ENCODE measurements at places on chromosomes 13 and 19.

- DNase-seq, result peak; percentile 30
Measured at GRCh38 chr19:5480427-5480836, 25.2 kb downstream of the ZNRF4 start.

DNA sequence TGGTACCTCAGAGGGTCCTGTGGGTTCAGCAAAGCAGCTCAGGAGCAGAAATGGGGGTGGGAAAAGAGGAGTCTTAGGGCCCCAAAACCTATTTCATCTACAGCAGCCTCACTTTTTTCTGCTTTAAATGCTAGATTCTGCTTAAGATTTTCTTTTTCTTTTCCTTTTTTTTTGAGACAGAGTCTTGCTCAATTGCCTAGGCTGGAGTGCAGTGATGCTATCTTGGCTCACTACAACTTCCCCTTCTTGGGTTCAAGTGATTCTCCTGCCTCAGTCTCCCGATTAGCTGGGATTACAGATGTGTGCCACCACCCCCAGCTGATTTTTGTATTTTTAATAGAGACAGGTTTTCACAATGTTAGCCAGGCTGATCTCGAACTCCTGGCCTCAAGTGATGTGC lies 30.7 kb upstream of the WDFY2 start:
- DNase-seq, result no peak

- no peak for DNase-seq
Measured at GRCh38 chr19:31397308-31397707, 48.1 kb upstream of the TSHZ3 start.

DNA sequence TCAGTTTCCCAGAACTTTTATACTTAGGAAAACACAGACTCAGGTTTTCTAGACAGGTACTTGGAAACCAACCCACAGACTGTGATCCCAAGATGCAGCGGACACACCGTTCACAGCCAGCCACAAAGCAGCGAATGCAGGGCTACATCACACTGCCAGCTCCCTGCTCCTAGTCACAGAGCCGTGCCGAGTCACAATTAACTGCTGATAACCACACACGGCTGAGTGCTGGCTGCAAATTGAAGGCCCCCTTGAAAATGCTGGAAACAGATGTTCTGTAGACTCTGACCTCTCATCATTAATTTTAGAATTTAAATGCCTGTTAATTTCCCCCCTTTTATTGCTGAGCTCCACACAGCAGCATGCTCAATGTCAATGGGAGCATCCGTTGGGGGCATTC lies 78.6 kb upstream of the SIAH3 start:
- DNase-seq, result no peak

DNA sequence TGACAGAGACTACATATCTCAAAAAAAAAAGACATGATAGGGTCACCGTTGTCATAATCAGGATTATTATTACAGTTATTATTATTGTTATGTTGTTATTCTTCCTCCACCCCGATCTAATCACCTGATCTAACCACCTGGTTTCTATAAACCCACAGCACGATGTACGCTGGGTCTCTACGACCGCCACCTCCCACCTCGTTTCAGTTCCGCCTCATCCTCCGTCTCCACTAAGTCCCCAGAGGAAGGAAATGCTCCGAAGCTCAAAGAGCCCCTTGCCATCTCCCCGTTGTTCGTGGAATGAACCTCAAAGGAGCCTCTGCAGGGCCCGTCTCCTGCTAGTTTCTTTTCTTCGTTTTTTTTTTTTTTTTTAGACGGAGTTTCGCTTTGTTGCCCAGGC lies 15.9 kb upstream of the MEIS3 start:
- no peak for DNase-seq

DNA sequence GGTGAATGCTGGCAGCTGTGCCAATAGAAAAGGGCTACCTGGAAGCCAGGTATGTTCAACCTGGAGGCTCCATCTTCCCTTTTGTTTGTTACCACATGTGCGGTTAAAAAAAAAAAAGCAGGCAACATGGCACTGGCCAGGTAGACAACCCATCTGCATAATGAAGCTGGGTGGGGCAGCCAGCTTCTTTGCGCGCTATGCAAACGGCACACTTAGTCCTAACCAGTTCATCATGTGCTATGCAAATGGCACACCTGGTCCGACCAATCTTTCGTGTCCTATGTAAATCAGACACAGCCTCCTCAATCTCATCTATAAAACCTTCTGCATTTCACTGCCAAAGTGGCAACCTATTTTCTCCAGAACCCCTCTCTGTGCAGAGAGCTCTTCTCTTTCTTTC lies 11.3 kb upstream of the IGSF23 start:
- no peak for DNase-seq

GRCh38 chr19:29815231-29815630 lies 3.4 kb downstream of the CCNE1 start:
- DNase-seq, result no peak

GRCh38 chr19:862581-863314 lies 3.3 kb downstream of the CFD start:
- no peak for DNase-seq

DNA sequence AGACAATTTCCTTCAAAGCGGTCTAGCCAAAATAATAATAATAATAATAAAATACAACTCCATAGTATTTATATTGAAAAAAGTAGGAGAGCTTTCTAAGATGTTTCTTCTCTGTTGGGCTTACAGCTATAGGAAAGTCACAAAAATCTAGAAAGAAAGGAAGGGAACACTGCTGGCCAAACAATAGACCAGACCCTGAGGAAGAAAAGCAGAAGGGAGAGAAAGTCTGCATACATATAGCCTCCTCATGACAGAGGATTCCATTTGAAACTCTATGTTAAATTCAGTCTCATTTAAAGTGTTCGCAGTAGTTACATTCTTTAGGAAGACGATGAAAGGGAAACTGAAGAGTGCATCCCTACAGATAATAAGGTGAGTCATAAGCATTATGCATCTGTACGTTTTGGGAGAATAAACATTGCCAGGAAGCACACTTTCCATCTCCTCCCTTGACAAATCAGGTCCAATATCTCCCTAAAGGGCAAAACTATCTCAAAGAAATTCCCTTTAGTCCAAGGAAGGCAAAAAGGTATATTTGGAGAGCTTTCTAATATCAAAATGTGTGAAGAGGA lies 86.5 kb downstream of the PCDH9 start:
- DNase-seq, result no peak

DNA sequence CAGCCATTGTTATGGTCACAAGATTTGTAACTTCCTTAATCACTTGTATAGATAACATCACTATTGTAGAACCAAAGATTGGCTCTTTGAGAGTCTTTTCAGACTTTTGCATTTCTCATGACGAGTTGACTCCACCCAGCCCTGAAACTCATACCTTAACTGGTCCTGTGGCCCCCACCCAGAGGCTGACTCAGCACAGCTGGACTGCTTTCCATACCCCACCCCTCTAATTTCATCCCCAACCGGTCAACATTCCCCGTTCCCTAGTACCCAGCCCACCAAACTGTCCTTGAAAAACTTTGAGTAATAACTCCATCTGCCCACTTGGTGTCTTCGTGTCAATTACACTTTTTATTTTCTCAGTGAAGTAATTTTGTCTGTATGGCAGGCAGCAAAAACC lies 32.1 kb upstream of the SLITRK1 start:
- no peak for DNase-seq

GRCh38 chr13:78660495-78660857 lies 1.5 kb upstream of the OBI1 start:
- no peak for DNase-seq

- DNase-seq, result no peak
Measured at GRCh38 chr13:31903111-31903815, 128.3 kb upstream of the FRY start.

DNA sequence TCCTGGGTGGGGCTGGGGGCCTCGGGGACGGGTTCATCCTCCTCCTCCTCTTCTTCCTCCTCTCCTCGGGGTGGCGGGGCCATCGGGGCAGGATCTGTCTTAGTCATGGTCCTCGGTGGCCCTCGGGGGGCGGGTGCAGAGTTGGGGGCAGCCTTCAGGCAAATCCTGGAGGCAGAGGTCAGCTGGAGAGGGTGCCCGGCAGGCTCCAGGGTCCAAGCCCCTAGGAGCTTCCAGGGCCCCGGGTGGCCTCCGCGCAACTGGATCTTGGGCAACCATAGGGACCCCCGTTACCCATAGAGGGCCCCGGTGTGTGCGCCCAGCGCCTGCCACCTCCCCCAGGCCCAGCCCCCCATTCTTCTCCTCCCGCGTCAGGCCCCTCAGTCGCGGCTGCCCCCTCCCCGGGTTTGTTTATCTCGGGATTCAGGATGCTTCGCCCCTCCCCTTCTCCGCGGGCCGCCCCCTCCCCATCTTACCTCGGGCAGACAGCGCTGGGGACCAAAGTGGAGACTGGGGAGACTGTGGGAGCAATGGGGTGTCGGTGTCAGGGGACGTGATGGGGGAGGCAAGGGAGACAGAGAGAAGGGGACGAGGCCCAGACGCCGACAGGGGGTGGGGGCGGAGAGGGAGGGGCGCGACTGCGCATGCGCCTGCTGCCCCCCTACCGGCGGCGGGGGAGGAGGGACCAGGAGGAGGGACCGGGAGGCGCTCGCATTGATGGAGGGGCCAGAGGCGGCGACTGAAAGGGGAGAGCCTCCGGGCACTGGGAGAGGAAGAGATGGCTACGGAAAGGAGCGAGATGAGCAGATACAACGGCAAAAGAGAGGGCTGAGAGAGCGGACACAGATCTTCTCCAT lies at the start of gene CLIP3:
CLIP3 (minus strand) TSS at position 623 of the 854 bp plus-strand sequence; CDS start at position 107, 516 bp downstream.
- no peak for DNase-seq

DNA sequence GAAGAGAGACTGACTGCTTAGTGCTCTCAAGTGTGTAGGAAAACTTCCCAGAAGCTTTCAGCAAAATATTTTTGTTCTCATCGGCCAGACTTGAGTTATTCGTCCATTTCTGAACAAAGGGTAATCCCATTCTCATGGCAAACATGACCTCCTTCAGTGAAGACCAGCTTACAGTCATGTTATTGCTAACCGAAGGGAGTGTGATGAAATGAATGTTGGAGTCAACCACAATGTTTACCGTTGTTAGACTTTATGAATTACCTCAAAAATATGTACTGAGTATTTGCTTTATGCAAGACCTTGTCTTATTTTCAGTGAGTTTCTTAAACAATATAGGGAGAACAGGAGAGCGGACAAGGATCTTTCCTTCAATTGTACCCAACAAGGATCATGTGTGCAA lies 228.6 kb downstream of the LMO7 start:
- DNase-seq, result no peak

- DNase-seq, result peak; percentile 16
Measured at GRCh38 chr13:109869312-109870237, 83.2 kb upstream of the IRS2 start.

DNA sequence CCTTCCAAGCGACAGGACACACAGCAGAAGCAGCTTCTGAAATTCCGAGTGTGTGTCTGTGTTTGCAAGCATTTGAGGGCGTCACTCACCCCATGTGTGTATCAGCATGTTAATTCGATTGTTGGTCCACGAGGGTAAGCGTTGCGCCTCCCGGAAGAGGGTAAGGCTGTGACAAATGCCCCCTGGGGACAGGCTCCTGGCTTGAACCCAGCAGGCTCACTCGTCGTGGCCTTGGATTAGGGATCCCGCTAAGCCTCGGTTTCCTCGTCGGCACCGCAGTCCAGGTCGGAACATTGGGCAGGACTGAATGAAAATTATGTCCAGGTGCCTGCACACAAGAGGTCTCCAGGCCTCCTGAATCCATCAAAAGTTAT lies 606 bp upstream of the STXBP2 start:
- no peak for DNase-seq

- no peak for DNase-seq
Measured at GRCh38 chr13:111233080-111233479, 87.4 kb upstream of the TEX29 start.

- no peak for DNase-seq
Measured at GRCh38 chr19:2132731-2133490, 18.5 kb downstream of the AP3D1 start.

DNA sequence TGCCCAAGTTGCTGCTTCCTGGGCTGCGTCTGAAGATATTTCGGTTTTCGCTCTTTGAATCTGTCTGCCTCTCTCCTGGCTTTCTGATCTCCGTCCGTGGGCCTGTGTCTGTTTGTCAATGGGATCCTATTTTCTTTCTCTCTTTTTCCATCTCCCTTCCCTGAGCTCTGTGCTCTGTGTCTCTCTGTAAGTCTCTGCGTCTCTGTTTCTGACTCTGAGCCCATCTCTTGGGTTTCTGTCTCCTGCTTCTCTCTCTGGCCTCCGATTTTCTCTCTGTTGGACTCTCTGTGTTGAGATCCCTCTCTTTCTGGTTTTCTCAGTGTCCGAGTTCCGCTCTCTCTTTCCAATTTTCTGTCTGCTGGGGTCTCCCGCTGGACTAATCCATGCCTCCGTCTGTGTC lies 1.7 kb downstream of the PRKCG start:
- DNase-seq, result no peak

DNA sequence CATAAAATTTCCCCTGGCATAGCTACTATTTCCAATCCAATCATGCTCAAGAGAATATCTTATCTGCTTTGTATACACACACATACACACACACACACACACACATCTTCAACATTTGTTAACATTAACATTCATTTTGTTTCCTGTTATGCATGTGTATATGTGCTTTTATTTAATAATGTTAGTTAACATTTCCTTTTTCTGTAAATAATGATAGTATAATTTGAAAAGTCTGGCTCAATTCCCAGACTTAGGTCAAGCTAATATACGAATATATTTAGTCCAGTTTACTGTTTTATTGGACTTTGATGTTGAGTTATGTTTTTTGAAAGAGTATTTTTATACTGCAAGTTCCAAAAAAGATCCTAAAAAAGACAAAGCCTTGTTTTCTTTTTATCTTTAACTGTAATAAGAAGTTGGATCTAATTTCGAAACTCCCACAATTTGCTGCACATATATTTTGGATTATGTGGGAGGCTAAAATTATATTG lies 1072.4 kb downstream of the EFNB2 start:
- no peak for DNase-seq

- no peak for DNase-seq
Measured at GRCh38 chr13:98343461-98343860, 166.4 kb upstream of the RNF113B start.
